ENCODE measurements at places on chromosomes 3 and 15.
A peak's percentile ranks its signal among the peaks of the same experiment; 100 is the strongest.

GRCh38 chr15:65245096-65245856, 34.0 kb upstream of the CILP start:
- no peak for DNase-seq

GRCh38 chr3:12797892-12798558, 1.5 kb downstream of the CAND2 start:
- DNase-seq, result no peak

- no peak for DNase-seq
Measured at GRCh38 chr3:182937293-182938051, 42.9 kb downstream of the DCUN1D1 start.

DNA sequence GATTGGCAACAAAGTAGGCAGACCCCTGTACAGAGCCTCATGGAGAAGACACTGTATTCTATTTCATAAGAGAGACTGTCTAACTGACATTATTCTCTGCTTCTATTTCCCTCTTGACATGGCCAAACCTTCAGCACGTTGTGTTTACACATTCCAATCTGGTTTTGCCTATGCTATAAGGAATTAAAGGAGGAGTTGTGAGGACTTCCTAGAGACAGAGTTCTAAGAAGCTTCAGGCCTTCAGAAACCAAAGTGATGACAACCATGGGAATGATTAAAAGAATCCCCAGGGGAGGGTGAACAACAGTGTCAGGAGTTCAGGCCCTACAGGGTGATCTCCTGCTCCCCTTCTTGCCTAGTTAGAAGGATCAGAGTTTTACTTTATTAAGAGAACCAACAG, 44.9 kb upstream of the CAPN7 start:
- DNase-seq, result no peak

DNA sequence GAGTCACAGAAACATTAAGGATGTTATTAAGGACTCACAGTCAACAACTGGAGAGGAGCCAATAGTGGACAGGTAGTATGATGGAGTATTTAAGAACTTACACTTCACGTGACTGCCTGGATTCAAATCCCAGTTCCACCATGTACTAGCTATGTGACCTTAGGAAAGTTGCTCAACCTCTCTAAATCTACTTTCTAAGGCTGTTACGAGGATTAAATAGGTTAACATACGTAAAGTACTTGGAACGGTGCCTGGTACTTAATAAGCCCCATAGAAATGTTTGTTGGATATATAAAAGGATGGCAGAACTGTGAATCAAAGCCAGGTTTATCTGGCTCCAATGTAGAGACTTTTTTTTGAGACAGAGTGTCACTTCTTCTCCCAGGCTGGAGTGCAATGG, 24.4 kb downstream of the THRB start:
- no peak for DNase-seq

DNA sequence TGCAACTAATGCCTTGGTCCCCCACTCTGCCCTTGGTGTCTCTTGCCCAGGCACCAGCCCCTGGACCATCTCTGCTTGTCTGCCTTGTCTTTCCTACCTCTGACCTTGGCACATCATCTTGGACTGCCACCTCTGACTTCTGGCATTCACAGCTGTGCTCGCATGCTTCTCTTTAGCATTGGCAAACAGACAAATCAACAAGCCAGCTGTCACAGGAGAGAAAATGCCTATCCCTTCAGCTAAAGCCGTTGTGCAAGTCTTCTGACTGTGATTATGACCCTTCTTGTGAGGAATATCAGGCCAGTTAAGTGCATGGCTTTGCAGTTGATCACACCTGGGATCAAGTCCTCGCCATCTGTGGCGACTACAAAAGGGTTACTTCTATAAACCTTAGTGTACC, 84.6 kb downstream of the PRICKLE2 start:
- DNase-seq, result no peak

DNA sequence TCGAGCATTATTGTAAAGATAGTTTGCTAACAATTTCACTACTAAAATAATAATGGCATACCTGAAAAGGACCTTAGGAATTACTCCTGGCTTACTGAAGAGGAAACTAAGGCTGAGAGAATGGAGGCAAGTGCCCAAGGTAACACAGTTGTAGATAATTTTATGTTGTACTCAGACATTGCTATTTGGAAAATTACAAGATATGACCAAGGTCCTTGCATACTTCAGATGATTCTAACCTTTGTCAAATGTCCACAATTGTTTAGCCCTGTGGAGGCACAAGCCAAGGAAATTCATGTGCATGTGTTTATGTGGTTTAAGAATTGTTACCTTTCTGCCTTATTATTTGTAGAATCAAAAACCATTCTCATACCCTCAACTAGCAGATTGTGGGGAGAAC, 105.7 kb downstream of the TUSC7 start:
- no peak for DNase-seq

- no peak for DNase-seq
Measured at GRCh38 chr15:63678393-63678792, 81.2 kb downstream of the FBXL22 start.

GRCh38 chr15:40694688-40695468, at the start of gene RAD51:
RAD51 (plus strand) TSS chr15:40695174; CDS start chr15:40698759, 3,585 bp downstream.
- DNase-seq, result peak; percentile 93

- no peak for DNase-seq
Measured at GRCh38 chr3:116474032-116474780, 28.9 kb upstream of the LSAMP start.

DNA sequence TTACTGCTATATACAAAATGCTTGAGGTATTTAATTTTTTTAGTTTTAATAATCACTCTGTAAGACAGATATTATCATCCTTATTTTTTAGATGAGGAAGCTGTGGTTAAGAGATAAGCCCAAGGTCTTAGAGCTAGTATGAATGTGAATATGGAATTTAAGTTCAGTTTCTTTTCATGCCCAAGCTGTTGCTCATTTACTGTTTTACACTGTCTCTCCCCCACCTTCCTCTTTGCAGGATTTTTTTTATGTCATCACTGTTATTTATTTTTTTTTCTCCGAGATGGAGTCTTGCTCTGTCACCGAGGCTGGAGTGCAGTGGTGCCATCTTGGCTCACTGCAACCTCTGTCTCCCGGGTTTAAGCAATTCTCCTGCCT, 22.5 kb downstream of the MAP2K5 start:
- no peak for DNase-seq

DNA sequence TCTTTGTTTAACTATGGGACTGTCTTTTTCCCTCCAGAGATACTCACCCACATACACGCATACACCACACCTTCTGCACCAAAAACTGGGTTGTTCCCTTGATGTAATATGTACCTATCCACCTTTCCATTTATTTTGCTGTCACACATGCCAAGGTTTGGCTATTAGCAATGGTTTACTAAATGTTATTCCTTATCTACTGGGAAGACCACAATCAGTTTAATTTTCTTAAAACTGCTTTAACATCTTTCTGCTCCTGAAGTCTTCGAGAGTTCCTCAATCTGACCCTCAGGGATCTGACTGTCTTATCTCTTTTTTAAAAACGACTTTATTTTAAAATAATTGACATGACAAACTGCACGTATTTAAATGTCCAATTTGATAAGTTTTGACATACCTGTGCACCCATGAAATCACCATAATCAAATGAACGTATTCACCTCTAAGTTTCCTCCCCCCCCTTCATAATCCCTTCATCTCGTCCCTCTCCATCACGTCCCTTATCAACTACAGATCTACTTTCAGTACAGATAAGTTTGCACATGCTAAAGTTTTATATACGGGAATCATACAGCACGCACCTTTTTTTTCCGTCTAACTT, 805 bp upstream of the TRPM7 start:
- no peak for DNase-seq

DNA sequence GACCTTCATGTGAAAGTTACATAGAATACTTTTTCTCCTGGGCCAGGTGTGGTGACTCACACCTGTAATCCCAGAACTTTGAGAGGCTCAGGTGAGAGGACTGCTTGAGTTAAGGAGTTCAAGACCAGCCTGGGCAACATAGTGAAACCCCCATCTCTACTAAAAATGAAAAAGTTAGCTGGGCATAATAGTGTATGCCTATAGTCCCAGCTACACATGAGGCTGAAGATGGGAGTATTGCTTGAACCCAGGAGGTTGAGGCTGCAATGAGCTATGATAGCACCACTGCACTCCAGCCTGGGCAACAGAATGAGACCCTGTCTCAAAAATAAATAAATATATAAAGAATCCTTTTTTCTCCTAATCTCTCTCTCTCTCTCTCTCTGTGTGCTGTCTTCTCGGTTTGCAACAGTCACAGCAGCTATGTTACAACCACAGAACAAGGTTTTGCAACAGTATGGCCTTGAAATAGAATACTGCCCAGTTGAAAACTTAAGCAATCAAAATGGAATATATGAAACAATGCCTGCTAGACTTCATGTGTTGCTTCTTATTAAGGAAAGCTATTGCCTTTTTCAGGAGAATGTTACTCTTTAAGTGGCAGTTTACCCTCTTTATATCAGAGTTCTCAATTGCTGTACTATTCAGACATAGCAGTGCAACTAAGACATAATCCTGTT, 12.3 kb upstream of the DENND4A start:
- no peak for DNase-seq

GRCh38 chr3:139521144-139521543, 18.4 kb downstream of the RBP1 start:
- DNase-seq, result no peak

- no peak for DNase-seq
Measured at GRCh38 chr3:172104471-172105072, 65.2 kb downstream of the FNDC3B start.

- no peak for DNase-seq
Measured at GRCh38 chr15:73560501-73561117, 72.6 kb downstream of the NPTN start.
